ENCODE measurements at places on chromosomes 11 and 22.

DNA sequence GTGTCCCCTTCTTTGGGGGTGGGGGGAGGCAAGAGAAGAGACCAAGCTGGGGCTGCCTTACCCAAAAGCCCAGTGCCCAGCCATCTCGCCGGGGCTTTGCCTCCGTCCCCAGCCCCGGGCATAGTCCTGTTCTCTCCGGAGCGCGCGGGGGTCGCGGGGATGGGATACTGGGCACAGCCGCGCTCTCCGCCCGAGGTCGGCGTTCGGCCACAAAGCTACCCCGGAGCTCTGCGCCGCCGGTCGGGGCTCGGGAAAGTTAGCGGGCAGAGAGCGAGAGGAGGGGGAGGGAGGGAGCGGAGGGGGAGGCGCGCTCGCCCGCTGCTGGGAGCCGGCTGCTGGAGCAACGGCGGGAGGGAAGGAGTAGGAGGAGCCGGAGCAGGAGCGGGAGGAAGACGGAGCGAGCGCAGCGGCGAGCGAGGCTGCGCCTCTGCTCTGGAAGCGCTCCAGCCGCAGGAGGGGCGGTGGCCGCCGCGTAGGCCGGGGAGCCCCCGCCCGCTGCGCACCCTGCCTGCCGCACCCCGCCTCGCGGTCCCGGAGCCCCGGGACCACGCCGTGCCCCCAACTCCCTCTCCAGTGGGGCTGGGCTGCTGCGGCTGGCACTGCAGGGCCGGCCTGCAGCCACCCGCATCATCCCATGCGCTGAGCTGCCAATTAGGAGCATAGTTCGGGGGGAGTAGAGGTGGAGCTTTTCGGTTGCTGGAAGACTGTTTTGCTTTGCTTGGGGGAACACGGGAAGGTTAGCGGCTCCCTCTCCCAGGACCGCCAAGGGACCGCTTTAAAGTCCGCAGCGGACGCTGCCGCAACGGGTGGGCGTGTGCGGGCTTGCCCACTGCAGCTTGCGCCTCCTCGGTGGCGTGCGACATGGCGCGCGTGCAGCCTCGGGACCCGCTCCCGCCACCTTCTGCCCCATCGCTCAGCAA lies at the start of gene SCN4B:
Gene SCN4B (minus strand): TSS at position 272 of the 920 bp plus-strand sequence. CDS start 150 bp downstream, at position 122.
- DNase-seq, result peak; percentile 48

DNA sequence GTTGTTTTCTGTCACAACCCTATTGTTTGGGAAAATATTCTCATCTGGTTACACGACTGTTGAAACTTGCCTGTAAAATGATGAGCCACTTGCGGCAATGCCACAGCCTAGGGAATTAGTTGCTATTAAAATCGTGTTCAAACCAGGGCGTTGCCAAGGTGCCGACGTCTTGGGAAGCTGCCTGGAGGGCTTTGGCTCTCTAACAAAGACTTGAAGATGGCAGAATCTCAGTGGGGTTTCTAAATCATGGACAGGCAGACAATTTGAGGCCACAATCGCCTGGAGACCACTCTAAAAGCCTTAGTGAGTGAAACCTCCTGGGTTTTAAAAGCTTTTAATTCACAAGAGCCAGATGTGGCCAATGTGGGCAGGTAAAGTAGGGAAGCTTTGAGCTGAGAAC lies 117.2 kb upstream of the BMAL1 start:
- DNase-seq, result peak; percentile 54

GRCh38 chr11:130409594-130410388 lies 18.6 kb downstream of the ADAMTS8 start:
- DNase-seq, result no peak

DNA sequence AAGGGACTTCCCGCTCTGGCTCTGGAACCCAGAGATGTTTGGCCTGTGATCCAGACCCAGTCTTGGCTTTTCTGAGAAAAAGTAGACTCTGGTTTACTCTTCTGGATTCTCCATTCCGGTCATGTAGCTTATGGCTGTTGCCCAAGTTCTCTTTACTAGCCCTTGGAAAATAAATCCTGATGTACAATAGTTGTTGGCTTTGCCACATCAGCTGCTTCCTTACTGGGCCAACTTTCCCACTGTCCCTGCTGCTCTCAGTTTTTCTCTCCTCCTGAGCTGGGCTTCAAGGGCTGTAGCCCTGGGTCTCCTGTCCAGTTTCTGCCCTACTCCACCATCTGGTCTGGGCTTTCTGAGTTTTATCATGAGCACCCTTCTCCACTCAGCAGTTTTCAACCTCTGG lies 12.5 kb downstream of the PATZ1 start:
- DNase-seq, result peak; percentile 44

GRCh38 chr11:66568124-66568916 lies at the start of gene CTSF:
TSS of gene CTSF (minus strand) at chr11:66568606. CDS start at chr11:66568486, 120 bp downstream.
- peak; percentile 96 for DNase-seq

- no peak for DNase-seq
These were observed 340.3 kb upstream of the DDI1 start for GRCh38 chr11:103696123-103696522.

- no peak for DNase-seq
These were observed 16.5 kb downstream of the ZBTB16 start for GRCh38 chr11:114075891-114076441.

- no peak for DNase-seq
These were observed 119.8 kb upstream of the NAV2 start for GRCh38 chr11:19592842-19593241.

GRCh38 chr11:7982582-7983119 lies 4.5 kb upstream of the EIF3F start:
- no peak for DNase-seq

GRCh38 chr11:44178381-44178780 lies 82.9 kb downstream of the EXT2 start:
- DNase-seq, result no peak

DNA sequence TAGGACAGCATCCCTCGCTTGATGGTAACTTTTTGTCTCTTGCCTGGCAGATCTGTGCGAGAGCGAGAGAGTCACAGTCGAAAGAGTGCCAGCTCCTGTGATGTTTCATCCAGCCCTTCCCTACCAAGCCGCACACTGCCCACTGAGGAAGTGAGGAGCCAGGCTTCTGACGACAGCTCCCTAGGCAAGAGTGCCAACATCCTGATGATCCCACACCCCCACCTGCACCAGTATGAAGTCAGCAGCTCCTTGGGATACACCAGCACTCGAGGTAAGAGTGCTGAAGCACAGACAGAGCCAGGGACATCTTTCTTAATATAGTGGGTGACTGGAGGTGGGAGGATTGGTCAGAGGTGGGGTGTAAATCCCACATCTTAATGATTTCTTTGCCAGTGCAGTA lies 61.1 kb downstream of the DEPDC5 start:
- no peak for DNase-seq

All from midbrain (tissue), 1 donor.